ENCODE measurements at places on chromosomes 2 and 18.
A peak's percentile ranks its signal among the peaks of the same experiment; 100 is the strongest.

GRCh38 chr2:120826716-120827410, 91.2 kb downstream of the GLI2 start:
- DNase-seq, result no peak

- no peak for DNase-seq
Observed at GRCh38 chr2:30601375-30601774, 154.3 kb downstream of the LCLAT1 start.

DNA sequence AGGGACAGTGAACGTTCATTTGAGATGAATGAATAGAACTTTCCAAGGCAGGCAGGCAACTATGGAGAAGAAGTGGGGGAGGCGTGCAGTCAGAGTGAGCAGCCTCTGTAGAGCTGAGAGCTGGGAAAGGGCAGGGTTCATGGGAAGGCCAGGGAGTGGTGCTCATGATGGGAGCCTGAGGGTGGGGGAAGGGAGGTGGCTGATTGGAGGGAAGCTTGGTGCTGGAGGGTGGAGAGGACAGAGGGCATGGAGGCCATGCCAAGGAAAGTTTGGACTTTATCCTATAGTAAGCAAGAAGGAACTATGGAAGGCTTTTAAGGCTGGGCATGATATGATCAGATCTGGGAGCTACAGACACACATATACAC, 47.6 kb upstream of the LGALSL start:
- no peak for DNase-seq

GRCh38 chr18:2171840-2172625, 399.3 kb downstream of the METTL4 start:
- DNase-seq, result no peak

- no peak for DNase-seq
Observed at GRCh38 chr18:42606886-42607495, 508.5 kb downstream of the RIT2 start.

DNA sequence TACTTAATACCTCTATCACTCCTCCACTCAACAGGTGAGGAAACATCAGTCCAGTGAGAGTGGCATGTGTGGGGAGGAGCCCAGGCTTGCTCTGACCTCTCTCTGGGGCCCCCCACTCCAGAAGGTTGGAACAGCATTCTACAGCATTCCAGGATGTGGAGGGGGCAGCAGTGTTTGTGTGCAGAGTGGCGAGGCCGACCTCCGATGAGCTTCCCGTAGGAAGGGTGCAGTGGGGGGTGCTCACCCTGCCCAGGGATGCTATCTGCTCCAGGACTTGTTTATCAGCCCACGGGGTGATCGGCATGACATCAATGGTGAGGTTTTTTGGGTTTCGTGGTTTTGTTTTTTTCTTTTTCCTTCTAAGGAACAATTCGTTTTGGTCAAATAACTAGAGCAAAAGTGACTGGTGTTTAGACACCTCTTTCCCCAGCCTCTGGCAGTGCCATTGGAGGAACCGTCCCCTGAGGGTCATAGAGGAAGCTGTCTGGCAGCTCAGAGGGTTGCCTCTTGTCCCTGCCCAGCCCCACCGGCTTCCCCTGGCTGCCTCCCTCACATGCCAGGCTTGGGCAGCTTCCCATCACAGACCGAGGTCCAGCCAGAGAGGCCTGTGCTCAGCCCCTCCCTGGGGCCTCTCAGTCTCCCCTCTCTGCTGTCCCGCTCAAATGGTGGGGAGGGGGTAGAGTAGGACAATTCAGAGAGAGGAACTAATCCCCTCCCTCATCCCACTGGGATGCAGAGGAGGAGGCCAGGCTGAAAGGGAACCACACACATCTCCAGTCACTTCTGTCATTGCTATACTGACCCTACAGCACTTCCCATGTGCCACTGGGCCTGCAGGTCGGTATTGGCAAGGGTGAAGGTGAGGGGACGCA, 96.5 kb downstream of the ZFP36L2 start:
- no peak for DNase-seq

- DNase-seq, result peak; percentile 14
Observed at GRCh38 chr2:190881084-190881597, 520 bp downstream of the GLS start.

DNA sequence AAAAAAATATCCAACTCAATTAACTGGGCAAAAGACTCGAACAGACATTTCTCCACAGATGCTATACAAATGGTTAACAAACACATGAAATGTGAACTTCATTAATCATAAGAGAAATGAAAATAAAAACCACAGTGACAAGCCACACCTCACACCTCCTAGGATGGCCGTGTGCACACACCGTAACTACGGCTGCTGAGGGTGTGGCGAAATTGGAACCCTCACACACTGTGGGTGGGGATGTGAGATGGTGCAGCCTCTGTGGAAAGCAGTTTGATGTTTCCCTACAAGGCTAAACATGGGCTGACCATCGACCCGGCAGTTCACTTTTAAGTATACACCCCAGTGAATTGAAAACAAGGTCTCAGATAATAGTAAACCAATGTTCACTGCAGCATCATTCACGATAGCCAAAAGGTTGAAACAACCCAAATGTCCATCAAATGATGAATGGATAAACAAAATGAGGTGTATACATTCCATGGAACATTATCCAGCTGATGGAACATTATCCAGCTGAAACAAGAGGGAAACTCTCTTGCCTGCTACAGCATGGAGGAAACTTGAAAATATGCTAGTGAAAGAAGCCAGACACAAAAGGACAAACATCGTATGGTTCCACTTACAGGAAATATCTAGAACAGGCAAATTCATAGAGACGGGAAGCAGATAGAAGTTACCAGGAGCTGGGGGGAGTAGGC, 32.2 kb downstream of the ZAP70 start:
- peak; percentile 46 for DNase-seq

DNA sequence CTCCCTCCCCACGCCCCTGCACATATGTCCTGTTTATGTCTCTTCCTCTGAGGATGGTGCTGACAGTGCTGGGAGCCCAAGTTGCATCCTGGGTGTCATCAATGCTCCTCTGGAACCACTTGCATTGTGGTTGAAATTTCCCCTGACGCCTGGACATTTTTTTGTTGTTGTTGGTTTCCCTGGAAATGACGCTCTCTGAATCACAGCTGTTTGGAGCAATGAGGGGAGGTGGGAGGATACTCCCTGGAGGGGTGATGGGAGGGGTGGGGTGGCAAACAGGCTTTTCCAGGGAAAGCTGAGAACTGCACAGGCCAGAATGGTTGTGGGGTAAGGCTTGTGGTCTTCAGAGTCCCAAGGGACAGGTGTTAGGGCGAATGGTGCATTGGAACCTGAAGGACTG, 29.6 kb downstream of the CELF4 start:
- DNase-seq, result no peak

GRCh38 chr18:53191634-53192033, 851.6 kb downstream of the DCC start:
- no peak for DNase-seq

- DNase-seq, result no peak
Observed at GRCh38 chr18:75471850-75472249, 44.3 kb upstream of the SMIM21 start.

DNA sequence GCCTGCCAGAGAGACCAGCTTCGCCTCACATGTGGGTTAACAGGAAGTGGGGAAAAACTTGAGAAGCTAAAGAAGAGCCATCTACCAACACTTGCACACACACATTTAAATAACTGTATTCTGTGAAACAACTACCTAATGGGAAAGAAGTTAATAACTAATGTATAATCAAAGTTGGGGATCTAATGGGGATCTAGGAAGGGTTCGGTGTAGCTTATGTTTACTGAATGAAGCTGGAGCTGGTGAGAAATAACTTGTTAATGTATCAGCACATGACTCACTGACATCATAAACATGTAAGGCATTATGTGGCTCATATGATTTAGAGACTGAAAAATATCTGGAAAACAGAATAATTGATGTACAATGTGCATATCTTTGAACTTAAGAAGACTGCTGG, 421.3 kb upstream of the NXPH2 start:
- DNase-seq, result no peak

GRCh38 chr2:195538937-195539336, 118.1 kb upstream of the SLC39A10 start:
- DNase-seq, result no peak

- no peak for DNase-seq
Observed at GRCh38 chr18:23530195-23530594, 26.9 kb downstream of the RMC1 start.

GRCh38 chr2:159971365-159972152, 90.9 kb downstream of the PLA2R1 start:
- no peak for DNase-seq

DNA sequence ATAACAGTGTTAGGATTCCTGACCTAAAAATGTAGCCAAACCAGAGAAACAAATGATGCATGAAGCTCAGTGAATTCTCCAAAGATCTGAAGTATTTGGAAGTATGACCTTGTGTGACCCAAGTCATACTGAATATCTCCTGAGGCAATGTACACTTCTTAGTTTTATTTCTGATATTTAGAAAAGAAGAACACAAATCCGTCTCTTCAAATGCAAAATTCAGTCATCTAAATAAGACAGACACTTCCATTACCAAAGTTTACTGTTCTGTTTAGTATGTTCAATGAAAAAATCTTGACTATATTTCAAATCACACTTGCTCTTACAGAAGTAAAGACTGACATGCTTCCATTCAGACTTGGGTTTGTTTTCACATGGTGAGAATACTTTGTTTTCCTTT, 495.7 kb downstream of the RIT2 start:
- DNase-seq, result no peak

DNA sequence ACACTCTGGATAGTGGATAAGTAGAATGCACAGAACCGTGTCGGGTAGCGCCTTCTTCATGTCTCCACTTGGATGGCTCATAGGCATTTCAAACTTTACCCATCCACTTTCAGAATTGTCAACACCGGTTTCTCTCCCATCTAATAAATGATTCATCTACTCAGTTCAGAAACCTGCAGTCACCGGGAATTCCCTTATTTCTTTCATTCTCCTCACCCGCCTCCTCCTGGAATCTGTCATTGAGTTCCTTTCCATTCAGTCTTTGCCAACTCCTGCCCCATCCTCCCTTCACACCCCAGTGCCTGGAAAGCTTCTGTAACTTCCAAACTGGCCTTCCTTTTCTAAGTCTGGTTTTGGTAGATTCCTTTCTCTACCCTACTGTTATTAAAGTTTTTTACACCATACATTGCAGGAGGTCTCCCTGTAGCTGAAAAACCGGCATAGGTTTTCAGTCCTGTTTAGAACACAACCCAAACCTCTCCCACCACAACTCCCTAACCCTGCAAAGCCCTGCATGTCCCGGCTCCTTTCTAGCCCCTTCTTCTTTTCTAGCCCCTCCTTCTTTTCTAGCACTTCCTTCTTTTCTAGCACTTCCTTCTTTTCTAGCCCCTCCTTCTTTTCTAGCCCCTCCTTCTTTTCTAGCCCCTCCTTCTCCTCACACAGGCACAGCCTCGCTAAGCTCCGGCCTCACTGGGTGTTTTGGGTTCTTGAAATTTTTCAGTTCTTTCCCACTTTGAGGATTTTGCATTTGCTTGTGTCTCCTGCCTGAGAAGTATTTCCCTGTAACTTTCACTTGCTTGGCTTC, 133.9 kb upstream of the KLHL14 start:
- DNase-seq, result no peak

Data from NCI-H2107 (cell line).